EH (cell line): ENCODE measurements at places on chromosomes 11 and 22.

- DNase-seq, result no peak
Measured at GRCh38 chr11:47348131-47348802, 4.2 kb downstream of the MYBPC3 start.

DNA sequence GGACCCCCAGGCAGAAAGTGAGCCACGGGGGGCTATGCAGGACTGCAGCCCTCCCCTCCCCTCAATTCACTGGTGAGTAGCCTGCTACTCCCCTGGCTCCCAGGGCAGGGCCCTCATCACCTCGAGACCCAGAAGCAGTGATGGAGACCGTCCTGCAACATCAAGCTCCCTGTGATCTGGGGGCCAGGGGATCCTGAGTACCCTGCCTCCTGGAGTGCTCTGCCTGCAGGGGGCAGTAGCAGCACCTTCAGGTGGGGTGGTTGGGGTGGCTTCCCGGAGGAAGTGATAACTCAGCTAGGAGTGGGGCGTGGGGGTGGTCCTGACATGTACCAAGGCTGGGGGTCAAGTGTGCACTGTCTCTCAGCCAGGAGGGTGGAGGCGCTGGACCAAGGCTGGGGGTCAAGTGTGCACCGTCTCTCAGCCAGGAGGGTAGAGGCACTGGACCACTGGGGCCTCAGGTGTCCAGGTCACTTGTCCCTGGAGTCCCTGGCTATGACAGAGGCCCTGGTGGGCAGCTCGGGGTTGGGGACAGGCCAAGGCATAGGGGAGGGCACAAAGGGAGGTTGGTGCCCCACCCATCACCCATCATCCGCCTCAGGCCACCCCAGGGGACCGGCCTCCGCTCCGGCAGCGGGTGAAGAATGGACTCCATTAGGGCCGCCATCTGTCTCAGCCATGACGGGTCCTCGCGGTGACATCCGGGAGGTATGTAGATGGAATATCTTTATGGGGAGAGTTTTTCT lies 9.4 kb downstream of the RTN4R start:
- DNase-seq, result no peak

DNA sequence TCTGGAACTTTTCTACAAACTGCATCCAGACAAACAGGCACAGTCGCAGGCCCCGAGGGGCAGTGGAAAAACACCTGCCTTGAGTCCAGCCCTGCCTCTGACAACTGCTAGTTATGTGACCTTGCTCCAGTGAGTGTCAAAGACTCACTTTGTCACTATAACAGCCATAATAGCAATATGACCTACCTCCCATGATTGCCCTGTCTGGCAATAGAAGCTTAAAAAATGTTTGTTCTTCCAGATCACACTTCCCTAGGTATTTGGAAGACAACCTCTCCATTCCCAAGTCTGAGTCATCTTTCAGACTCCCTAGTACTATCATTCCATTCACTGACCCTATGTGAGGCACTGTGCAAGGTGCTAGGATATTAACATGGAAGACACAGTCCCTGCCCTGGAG lies 74.5 kb downstream of the RPL27A start:
- peak; percentile 72 for DNase-seq

DNA sequence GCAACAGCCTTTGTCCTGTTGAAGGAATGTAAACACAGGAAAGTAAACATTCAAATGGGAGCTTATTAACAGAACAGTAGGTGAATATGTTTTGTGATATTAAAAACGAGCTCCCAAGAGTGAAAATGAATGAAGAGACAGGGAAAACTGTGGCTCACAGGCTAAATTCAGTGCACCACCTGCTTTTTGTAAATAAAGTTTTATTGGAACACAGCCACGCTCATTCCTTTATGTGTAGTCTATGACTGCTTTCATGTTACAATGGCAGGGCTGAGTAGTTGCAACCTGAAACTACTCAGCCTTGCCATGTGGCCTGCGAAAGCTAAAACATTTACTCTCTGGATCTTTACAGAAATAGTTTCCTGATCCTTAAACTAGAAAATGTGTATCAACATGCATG lies 136.9 kb downstream of the MYO18B start:
- DNase-seq, result no peak

GRCh38 chr11:69311767-69312385 lies 17.9 kb downstream of the MYEOV start:
- DNase-seq, result peak; percentile 54

DNA sequence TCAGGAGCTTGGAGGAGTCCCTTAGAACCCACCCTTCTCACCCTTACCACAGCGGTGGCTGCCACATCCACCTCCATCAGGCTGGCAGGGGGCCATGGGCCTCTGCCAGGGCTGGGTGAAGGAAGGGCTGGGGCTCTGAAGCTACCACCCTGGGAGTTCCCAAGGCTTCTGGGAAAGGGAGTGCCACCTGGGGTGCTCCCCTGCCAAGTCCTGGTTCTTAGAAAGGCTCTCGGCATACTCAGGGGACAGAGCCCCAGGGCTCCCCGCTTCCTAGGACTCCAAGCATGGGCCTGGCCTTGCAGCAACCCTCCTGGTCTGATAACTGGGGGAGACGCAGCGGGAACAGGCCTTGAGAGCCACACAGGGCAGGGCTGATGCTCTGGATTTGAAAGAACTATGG lies 438 bp upstream of the PLA2G3 start:
- DNase-seq, result no peak

DNA sequence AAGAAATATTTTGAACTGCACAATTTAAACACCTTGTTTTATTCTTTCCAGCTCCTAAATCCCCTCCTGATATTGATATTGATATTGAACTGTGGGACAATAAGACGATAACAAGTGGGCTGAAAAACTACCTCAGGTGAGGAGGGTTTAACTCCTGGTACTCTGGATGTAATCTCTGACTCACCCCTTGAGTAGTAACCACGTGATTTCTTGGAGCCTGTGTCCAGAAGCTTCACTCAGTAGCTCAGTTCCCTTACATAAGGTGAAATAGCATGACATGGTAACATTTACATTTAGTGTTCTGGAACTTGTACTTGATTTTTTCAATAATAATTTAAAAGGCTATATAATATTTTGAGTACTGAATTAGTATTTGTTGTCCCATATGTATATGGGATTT lies 168.0 kb downstream of the PGR start:
- DNase-seq, result no peak

GRCh38 chr11:121743285-121743684 lies 290.5 kb upstream of the SORL1-AS1 start:
- no peak for DNase-seq

DNA sequence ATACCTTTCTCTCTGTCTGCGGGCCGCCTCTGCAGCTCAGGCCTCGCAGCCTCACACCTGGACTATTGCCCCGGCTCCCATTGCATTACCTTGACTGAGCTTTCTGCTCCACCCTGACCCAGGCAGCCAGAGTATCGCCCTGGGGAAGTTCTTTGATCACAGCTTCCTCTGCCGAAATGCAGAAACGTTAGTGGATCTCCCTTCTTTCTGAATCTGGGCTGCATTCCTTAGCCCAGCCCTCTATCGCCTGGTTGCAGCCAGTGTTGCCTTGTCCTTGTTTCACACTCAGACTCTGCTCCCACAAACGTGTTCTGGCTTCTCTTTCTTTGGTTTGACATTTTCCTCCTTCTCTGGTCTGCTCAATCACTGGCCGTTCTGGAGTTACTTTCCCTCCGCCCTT lies 195.7 kb downstream of the ADAMTS15 start:
- peak; percentile 37 for DNase-seq

DNA sequence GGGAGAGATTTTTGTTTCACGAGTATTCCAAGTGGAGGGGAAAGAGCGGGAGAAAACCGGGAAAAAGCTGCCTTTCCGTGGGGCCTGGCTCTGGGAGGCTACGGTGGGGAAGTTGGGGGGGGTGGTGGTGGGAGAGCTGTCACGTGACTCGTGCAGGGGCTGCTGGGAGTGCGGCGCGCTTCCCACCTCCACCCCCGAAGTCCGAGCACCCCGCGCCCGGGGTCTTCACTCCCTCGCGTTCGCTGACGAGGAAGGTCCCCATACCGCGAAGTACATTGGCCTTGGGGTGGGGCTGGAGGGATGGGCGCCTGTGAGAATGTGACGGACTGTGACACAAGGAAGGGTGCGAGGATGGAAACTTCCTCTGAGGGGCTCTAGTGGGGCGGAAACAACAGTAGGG lies at the start of gene TEX12:
TEX12 (plus strand) TSS at position 228 of the 400 bp plus-strand sequence. CDS start 1,897 bp downstream, outside the sequence.
- no peak for DNase-seq

DNA sequence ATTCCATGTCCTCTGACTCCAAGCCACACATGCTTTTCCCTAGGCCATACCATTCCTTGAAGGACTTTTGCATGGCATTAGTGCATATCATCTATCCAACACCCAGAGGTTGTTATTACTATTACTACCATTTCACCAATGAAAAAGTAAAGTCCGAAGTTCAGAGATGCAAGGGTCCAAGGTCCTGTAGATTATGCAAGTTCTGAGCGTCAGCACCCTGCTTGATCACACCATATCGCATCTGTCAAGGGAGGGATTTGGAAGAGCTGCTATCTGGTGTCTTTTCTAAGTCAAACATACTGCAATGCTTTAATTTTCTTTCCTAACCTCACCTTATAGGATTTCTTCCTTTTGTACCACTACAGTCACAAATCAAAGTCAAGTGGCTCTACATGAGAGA lies 214.7 kb upstream of the CADM1 start:
- no peak for DNase-seq

DNA sequence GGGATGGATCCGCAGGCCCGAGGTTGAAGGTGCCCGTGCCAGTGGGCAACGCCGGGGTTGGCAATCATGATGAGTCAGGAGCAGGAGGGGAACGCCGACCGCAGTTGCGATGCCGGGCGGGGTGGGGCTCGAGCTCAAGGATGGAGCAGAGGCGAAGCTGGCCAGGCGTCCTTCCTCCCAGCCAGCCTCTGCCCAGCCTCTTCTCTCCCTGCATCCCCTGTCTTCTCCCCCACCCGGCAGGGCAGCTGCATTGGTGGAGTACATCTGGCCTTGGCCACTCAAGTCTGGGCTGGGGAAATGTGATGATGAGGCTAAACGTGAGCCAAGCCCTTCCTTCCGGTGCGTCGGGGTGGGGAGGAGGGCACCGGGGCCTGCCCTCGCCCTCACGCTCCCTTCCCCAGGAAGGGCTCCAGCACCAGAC lies 3.9 kb downstream of the IFITM10 start:
- DNase-seq, result no peak

DNA sequence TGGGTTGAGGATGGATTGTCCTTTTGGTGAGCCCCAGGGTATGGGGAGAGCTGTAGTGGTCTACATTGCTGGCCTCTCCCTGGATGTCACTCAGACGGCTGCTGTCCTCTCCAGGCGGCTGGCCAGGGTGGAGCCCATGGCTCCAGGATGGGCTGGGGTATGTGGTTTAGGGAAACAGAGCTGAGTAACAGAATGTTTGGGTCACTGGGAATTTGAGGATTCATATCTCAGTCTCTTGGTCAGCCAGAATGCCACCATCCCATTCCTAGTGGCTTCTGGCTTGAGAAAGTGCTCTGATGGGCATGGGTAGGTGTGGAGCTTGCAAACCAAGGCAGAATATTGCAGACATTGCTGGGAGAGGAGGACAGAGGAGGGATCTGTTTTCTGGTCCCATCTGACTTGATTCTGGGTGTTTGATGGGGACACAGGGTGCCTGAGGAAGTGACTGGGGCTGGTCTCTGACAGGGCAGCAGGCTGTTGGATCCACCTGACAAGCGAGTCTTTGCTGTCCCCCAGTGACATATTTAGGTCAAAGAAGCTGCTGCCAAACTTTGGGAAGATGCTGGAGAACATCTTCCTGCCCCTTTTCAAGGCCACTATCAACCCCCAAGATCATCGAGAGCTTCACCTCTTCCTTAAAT lies 41.4 kb downstream of the AMPD3 start:
- no peak for DNase-seq

DNA sequence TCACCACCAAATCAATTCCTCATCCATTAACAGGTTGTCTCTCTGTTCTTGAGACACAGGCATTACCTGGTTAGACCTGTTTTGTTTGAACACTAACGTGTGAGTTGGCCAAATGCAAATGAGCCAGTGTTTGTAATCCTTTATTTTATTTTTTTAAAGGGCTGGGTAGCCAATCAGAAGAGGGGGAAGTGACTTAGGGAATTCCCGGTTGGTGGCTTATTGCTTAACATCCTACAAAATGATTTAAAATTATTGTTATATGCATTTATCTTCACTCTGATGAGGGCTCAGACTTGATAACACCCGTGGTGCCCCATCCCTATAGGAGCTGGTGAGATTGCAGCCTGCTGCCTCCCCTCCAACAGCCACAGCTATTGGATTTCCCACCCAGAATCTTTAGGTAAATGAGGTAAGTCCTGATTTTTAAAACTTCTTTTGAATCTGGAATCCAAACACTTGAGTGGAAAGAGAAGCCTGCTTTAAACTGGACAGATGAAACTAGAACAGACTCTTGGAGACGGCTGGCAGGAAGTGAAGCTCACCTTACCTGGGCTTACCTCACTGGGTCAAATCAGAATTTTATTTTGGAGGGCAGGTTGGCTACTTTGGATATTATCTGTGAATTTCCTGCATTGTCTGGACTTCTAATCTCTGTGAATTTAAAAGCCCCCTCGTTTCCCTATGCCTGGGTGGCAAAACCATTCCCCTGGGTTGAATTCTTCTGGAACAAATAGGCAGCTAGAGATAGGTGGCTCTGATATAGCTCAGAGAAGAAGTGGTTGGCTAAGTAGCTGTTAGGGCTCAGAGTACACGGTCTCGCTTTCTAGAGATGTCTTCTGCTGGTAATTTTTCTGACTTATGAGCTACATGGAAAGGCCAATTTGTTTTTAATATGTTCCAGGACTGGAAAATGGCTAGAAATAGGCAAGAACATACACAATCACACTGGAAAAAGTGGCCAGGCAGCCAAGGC lies at the start of gene EHF:
EHF (plus strand) TSS at position 274 of the 973 bp plus-strand sequence. CDS start 21,538 bp downstream, outside the sequence.
- no peak for DNase-seq

GRCh38 chr11:64337538-64338249 lies 2.3 kb upstream of the CCDC88B start:
- no peak for DNase-seq

DNA sequence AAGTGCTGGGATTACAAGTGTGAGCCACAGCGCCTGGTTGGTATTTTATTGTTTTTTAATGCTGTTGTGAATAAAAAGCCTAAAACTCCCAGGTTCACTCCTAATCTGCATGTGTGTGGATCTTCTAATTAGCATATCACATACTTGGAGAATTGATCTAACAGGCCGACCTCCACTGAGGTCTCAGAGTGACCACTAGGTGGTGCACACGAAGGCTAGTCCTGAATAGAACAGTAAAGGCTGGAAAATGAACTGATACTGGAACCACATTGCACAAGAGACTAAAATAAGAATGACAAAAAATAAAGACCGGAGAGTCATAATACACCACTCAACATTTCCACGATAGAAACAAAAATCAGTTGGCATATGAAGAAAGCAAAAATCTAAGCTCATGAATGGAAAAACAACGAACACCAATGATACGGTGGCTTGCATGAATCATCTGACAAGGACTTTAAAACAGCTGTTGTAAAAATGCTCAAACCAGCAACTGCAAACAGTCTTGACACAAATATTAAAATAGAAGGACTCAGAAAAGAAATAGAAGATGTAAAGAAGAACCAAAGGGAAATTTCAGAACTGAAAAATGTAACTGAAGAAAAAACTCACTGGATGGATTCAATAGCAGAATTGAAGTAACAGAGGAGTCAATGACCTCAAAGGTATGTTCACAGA lies 19.2 kb downstream of the PIM3 start:
- peak; percentile 51 for DNase-seq
